ENCODE measurements at places on chromosomes 2 and 18. TPM values are rescaled to one million over a fixed set of nuclear protein-coding genes. Genes with fewer than 3 reads are reported as not detected.
A peak's percentile ranks its signal among the peaks of the same experiment; 100 is the strongest.

- DNase-seq = peak; percentile 11
Observed at GRCh38 chr2:217959723-217960122, 43.1 kb downstream of the TNS1 start.

DNA sequence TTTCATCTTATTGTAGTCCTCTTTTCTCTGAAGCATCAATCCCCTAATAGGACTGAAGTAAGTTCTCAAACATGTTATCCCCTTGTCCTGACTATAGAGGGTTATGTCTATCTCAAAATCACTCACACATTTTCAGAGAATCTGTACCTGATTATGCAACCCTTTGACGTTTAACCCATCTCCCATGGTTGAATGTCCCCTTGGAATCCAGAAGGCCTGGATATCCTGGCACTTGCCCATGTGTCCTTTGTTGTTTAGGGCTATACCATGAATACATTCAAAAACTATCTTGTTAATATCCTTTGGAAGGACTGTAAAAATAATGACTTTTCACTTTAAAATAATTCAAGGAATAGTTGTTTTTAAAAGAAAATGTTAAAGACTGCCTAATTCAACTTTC lies 66.3 kb upstream of the PSMD14 start:
- DNase-seq = no peak

DNA sequence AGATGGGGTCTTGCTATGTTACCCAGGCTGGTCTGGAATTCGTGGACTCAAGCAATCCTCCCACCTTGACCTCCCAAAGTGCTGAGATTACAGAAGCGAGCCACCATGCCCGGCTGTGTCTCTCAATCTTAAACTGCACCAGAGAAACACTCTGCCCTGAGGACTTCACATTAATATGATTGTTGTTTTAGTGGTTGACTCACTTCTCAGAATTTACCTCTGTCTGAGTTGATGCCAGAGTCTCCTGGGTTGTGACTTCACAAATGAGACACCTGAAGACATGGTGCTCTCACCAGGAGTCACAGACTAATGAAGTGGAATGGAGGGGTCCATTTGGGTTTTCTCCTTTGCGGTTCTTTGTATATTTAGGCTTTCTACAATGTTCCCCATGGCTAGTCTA lies 61.0 kb upstream of the TGIF1 start:
- no peak for DNase-seq

GRCh38 chr2:148903294-148903693 lies 28.3 kb downstream of the KIF5C start:
- DNase-seq = no peak

EMX1 gene
- not detected for total RNA-seq

- no peak for DNase-seq
Observed at GRCh38 chr2:69623236-69623635, 20.3 kb downstream of the AAK1 start.

DNA sequence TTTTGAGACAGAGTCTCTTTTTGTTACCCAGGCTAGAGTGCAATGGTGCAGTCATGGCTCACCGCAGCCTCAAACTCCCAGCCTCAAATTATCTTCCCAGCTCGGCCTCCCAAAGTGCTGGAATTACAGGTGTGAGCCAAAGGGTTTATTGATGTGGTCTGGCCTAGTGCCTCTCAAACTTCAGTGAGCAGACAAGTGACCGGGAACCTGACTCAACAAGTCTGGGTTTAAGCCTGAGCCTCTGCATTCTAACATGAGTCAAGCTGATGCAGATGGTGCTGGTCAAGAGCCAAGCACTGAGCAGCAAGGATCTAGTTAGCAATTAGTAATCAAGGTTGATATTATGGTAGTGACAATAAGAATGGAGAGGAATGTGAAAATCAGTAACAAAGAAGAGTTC lies 21.3 kb downstream of the CDK15 start:
- DNase-seq = no peak

ADCYAP1 gene
- total RNA-seq = not detected

DNA sequence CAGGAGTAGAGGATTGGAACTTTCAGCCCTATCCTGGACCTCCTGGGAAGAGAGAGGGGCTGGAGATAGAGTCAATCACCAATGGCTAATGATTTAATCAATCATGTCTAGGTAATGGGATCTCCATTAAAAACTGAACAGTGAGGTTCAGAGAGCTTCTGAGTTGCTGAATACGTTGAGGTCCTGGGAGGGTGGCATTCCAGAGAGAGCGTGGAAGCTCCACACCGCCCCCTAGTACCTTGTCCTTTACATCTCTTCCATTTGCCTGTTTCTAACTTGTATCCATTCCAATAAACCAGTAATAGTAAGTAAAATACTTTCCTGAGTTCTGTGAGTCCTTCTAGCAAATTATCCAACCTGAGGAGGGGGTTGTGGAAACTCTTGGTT lies 101.7 kb downstream of the B3GNT2 start:
- DNase-seq = no peak

- DNase-seq = no peak
Observed at GRCh38 chr2:120064664-120065063, 51.8 kb downstream of the EPB41L5 start.

IL36B gene
- not detected for total RNA-seq

- DNase-seq = peak; percentile 93
Observed at GRCh38 chr2:127637725-127638252, 8.2 kb upstream of the GPR17 start.

- peak; percentile 30 for DNase-seq
Observed at GRCh38 chr2:120625865-120626560, 109.7 kb upstream of the GLI2 start.

DNA sequence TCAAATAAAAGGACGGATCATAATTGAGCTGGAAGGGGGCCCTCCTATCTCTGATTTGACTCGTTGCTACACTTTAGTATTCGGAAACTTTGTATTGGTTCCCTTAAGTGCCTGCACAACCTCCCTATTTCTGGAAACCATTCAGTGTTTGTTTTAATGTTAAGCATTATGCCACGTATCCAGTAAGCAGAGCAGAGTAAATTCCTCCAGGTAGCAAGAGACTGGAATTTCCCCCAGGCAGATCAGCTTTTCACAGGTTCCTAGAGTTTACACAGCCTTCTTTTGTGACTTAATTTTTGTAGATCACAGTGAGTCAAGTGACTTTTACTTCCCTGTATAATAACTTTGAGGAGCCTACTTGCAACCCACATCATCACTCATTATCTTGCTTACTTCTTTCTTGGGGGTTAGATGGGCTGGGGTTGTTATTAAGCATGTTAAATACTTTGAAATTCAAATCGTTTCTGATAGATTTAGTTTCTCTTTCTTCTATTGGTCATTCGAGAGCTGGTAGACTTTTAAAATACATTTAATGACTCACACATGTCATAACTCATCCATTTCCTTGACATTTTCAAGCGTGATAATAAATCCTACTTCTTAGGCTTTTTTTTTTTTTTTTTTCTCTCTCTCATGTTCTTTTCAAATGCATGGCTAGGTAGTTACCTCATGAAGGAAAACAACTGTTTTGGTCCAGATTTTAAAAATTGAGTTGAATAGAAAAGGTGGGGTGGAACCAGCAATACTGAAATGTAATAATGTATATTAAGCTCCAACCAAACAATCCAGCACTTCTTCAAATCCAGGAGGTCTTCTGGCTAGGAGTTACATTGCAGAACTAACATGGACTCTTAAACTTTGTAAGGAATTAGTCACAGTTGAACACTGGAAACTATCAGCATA lies 219.3 kb downstream of the NEDD4L start:
- no peak for DNase-seq

DNA sequence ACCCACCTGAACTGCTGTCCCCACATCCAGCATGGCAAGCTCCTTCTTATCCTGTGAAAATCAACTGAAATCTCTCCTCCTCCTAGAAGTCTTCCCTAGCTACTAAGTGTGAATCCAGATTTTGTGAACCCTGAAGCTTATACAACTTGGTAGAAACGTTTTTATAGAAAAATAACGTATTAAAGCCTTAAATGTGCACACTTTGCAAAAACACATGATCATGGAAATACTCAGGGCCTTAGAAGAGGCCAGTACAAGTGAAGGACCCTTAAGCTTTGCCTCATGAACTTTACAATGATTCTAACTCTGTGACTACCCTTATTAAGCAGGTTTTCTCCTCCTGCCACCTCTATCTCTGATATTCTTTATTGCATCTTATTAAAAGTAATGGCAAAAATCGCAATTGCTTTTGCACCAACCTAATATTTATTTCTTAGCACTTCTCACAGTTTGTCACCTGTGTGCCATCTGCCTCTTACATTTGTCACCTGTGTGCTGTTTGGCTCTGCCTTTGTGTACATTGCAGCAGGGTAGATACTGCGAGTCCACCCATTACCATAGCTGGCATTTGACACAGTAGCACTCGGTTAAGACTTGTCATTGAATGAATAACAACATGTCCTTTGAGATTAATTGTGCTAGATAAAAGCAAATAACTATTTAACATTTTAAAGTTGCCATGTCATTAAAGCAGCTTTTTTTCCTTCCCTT lies 42.2 kb downstream of the FRZB start:
- no peak for DNase-seq

GRCh38 chr2:239531456-239532241 lies 130.8 kb upstream of the HDAC4 start:
- DNase-seq = no peak

- peak; percentile 66 for DNase-seq
Observed at GRCh38 chr2:177758591-177759371, 313.8 kb downstream of the PDE11A start.

UGT1A9 gene
- not detected for total RNA-seq

CNPPD1 gene
- 26.1 TPM for total RNA-seq

DNA sequence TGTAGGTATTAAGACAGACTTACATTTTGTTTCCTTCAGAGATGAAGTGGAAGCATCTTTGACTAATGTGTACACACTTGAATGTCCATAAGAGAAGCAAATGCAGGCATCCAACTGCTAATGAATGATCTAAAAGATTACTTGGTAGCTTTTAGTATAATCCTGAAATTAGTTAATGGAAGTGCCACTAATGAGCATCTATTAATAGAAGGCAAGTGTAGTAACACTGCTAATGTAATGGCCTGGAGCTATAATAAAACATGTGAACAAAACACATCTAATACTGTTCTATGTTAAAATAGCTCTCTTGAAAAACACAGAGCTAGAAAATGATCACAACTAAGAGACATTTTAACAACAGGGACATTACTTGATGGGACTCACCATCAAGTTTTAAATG lies 225.3 kb downstream of the SLC8A1 start:
- no peak for DNase-seq

DNA sequence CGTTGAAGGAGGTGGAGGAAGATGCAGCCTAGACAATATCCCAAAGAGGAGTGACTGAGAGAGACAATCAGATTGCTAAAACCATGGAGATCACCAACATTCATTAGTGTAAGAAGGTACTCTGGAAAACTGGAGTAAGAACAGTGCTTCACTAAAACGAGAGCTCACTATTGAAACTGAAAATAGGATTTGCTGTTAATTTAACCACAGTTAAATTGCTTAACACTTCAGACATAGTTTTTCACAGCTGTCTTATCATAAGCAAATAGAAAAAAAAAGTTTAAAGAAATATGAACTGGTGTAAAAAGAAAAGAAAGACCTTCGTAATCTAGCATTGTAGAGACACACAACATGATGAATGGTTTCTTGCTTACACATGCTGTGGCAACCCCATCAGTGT lies 1049.8 kb upstream of the CHAC2 start:
- DNase-seq = no peak

DNA sequence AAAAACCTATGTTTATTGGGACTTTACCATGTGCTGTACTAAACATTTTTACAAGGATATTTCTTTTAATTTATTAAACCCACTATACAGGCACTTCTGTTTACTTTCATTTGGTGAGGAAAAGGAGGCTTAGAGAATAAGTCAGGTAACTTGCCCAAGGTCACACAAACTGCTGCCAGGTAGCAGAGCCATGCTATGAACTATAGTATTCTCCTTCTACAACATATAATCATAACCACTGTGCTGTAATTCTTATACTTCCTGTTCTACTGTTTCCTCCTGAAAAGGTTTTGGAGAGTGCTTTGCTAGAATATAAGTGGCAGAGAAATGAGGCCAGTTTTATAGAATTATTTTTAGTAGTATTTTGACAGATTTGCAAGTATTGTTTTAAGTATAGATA lies 29.5 kb downstream of the SLC39A10 start:
- no peak for DNase-seq

DNA sequence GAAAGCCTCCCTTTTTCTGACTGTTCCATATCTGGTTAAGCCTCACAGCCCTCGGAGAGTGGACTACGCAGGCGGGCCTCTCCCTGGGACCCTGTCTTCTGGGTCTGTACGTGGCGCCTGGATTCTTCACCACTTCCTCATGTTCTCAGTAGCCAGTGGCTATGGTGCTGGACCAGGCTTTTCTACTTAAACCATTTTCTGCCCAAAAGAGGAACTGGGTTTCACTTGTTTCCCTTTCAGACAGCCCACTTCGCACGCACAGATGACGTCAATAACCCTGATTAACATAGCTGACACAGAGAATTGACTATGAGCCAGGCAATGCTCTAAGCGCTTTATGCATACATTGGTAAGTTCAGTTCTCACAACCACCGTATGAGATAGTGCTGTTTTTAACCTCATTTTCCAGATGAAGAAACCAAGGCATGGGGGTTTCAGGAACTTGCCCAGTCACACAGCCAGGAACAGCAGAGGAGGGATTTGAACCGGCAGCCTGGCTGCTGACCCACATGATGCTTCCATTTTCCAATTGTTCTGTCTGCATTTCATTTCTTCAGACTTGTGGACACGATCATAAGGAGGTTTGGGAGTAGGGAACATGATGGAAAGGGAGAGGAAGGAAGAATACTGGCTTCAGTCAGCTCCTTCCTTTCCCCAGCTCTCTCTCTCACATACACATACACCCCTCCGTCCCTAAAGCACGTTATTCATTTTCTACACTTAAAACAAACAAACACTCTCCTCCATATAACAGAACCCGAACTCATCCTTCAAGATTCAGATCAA lies 41.7 kb downstream of the MYOM1 start:
- no peak for DNase-seq

CENPA gene
- 17.9 TPM for total RNA-seq

PSD4 gene
- 3.2 TPM for total RNA-seq

- no peak for DNase-seq
Observed at GRCh38 chr2:162579169-162579568, 235.2 kb downstream of the GCA start.

DNA sequence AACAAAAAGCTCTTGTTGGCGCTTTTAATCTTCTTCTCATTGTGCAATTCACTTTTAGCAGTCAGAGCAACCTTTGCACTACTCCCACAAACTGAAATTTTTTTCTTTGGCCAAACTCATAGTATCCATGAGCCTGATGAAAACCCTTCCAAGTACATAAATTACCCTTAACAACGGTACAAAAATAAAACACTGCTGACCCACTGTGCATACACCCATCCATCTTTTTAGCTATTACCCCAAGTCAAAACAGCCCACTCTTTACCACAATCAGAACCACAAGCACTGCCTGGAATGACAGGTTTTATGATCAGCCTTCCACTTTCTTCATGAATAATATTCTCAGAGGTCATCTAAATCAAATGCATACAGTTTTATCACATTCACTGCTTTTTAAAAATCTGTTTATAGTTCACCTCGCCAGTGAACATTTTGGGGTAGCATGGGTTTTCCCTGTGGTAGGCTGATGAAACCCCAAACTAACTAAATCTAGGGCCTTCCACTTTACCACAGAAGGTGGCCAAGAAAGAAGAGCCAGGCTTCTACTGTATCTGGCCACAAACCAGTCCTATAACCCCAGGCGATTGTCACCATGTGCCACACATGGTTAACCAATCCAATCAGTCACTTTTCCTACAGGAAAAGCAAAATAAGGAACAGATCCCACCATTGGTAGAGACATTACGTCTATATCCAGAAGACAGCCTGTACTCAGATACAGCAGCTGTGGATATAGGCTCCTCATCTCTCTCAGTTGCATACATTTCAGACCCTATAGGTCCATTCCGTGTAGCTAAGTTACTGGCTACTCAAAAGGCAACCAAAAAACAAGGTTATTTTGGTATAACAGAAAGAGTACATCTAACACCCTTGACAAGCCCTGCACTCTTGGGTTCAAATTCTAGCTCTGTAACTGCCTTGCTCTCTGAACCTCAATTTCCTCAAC lies 171.3 kb downstream of the THADA start:
- no peak for DNase-seq
